ENCODE measurements at places on chromosomes 1 and 21.

GRCh38 chr1:152795686-152796085, 835 bp upstream of the LCE1D start:
- DNase-seq, result no peak

DNA sequence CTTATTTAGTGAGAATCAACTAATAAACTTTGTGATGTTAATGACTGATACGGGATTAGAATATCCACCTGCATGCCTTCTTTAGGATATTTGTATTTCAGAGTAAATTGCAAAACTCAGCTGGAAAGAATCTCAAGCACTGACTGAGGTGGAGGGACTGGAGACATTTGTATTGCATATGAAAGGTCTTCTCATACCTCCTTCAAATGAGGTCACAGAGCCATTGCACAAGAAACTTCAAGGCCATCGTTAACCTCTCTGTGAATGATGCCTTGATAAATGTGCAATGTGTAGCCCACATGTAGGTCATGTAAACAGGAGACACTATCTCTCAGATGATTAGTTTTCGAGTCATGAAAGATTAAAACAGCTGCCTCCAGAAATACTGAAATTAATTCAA, 531.7 kb upstream of the PLXNA2 start:
- DNase-seq, result no peak

- no peak for DNase-seq
Observed at GRCh38 chr1:233300326-233300725, 4.8 kb upstream of the PCNX2 start.

DNA sequence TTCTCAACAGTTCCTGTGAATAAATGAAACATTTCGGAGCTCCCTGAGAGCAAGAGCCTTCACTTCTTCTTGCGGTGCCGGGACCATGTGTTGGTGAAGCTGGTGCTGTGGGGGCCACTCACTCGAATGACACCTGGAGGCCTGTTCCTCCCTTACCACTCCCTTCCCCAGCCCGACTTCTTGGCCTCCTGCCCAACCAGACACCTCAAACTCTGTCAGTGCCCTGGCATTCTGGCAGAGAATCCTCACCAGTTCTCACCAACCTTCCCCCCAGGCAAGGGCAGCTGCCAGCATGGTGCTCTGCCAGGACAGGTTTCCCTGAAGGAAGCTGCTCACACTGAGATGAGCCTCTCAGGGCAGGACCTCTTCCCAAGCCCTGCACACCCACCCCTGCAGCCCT, 68.3 kb downstream of the MPZL1 start:
- DNase-seq, result no peak

GRCh38 chr1:54378157-54378873, 27.9 kb downstream of the SSBP3 start:
- no peak for DNase-seq

DNA sequence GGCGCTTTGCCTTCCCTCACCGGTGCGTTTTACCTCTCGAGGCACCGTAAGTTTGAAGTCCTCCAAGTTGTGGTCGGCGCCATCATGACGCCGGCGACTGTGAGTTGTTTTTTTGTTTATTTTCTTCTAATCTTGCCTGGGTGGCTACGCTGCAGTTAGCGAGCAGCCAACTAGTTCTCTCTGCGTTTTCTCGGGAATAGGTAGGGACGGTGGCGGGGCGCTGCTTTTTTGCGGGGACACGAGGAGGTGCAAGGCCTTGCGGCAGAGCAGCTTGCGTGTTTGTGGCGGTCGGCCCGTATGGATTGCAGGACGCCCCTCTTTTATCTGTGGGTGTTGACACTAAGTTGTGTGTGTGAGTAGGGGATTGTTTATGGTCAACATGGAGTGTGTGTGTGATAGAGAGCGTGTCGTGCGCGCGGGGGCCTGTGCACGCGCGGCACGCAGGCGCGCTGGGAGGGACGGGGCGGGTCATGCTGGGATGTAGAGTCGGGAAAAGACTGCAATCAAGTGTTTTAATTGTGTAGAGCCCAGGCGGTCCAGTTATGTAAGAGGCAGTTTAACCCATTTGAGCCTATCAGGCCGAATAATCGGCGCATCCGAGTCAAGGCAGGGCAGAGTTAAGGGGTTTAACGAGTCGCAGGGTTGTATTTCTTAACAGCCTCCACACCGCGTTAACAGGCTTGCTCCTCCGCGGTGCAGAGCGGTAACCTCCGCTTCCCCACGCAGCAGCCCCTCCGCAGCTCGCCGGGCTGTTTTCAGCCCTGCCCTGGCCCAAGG, 1.2 kb upstream of the NEGR1 start:
- DNase-seq, result peak; percentile 28
